ENCODE measurements at places on chromosomes 7 and 10.

- no peak for DNase-seq
Measured at GRCh38 chr7:25103773-25104172, 21.3 kb downstream of the CYCS start.

- DNase-seq: no peak
Measured at GRCh38 chr7:158448430-158449100, 139.1 kb downstream of the PTPRN2 start.

DNA sequence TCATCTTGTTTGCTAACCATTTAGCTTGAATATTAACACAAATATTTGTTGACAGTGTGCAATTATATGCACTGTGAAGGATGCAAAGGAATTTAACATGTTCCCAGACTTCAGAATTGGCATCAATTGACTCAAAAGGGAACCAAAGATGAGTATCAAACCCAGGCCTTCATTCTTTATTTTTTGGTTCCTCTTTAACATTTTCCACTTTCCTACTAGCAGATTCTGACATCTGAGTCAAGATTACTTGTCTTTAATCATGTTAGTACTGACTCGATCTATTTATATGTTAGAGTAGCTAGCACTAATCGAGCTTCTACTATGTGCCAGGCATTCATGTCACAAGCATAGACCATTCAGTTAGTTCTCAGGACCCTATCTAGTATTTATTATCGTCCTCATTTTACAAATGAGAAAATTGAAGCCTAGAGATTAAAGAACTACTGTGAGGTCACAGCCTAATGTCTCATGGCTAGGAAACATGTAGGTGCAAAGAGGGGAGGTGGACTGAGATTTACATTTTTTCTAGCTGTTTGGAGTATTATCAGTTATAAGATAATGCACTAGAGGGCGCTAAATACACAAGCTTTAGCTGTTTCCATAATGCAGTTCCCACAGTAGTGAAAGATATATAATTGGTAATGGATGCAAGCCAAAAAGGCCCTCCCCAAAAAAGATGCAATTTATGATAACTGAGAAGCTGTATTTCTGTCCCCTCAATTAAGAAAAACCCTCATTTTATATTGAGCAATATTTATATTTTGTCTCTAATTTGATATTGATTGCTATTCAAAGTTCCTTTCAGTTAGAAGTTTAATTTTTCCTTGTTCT is 32.9 kb upstream of the KMT2E start:
- no peak for DNase-seq

- no peak for DNase-seq
Measured at GRCh38 chr7:128872394-128872824, 9.8 kb downstream of the ATP6V1F start.

- DNase-seq: no peak
Measured at GRCh38 chr7:141704741-141705140, 2.8 kb upstream of the DENND11 start.

DNA sequence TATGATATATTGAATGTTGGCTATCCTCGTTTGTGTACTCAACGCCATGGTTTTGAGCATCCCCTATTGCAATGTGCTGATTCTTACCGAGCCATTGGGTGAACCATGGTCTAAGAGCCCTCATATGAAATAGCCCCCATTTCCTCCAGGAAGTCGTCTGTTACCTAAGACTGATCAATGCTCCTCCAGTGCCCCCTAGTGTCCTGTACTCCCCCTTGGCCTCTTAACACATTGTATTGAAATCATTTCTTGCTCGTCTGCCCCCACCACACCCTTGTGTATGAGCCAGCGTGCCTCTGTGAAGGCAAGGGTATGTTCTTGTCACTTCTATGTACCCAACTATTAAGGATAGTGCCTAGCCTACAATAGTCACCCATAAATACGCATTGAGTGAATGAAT is 11.2 kb upstream of the SLC35B4 start:
- DNase-seq: no peak

Data from stimulated activated CD8-positive, alpha-beta memory T cell treated with anti-CD3 and anti-CD28 coated beads, Interleukin-15, amount 100 ng/mL, for 4 hours (primary cell).